ENCODE measurements at places on chromosomes 6 and 20.

DNA sequence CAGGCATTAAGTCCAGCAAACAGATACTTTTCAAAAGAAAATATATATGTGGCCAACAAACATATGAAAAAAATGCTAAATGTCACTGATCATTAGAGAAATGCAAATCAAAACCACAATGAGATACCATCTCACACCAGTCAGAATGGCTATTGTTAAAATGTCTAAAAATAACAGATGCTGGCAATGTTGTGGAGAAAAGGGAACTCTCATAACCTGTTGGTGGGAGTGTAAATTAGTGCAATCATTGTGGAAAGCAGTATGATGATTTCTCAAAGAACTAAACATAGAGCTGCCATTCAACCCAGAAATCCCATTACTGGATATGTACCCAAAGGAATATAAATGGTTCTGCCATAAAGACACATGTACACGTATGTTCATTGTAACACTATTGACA is 20.6 kb downstream of the KCNQ5 start:
- no peak for DNase-seq

DNA sequence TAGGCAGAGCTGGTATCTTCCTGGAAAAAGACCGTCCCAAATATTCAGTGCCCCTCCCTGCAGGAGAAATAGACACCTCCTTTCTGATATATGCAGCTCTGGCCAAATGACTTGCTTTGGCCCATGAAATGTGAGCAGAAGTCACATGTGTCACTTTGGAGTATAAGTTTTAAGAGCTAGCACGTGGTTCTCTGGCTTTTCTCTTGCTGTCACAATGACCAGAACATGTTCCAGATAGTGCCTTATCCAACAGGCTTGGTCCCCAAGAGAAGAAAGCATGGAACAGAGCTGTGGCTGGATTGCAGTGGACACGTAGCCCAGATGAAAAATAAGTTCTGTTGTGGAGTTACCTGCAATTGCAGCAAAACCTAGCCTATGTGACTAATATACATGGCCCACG is 40.4 kb downstream of the UNC5CL start:
- DNase-seq, result no peak

DNA sequence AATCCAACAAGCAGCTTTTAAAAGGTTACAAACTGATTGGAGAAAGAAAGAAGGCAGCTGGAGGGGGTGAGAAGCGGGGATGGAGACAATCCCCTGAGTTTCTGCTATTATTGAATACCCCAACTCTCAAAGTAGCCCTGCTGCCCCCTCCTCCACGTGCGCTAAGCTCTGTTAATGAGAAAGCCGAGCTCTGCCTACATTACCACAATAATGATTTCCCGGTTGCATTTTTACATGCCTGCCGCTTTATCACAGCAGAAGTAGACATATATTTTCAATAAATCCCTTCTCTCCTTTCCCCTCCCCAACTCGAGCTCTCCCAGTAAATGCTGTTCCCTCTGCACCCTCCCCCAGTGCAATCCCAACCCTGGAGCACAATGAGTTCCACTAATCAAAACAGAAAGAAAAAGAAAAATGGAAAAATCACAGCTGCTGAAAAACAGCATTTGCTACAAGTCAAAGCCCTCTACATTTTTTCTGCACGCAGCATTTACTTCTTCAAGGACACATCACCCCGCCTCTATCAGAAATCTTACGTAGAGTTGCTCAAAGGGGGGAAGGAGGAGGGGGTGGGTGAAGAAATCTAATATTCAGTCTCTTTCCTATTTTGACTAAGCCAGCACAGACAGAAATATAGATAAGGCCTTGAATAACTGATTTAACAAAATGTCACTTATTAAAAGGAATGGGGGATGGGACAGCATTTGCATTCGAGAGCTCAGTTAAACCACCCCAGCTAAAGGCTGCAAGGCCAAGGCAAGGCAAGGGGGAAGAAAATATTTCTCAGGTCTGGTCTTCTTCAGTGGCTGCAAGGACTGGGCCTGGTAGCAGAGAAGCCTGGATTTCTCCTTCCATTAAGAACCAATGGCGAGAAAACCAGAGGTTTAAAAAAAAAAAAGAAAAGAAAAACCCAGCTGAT is 10.7 kb downstream of the TRERF1 start:
- no peak for DNase-seq

DNA sequence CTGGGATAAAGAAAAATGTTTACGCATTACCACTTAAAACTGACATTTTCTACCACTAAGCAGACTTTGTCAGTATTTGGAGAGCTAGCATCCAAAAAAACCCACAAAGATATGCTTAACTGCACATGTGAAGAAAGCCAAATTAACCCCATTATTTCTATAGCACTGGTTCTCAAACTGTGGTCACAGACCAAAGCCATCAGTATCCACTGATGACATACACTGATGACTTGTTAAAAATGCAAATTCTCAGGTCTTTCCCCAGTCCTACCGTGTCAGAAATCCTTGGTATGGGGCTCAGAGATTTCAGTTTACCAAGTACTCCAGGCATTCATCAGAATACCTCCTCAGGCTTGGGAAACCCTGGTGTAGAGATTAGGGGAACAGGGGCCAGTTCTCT is 230.2 kb downstream of the PTPRK start:
- no peak for DNase-seq

DNA sequence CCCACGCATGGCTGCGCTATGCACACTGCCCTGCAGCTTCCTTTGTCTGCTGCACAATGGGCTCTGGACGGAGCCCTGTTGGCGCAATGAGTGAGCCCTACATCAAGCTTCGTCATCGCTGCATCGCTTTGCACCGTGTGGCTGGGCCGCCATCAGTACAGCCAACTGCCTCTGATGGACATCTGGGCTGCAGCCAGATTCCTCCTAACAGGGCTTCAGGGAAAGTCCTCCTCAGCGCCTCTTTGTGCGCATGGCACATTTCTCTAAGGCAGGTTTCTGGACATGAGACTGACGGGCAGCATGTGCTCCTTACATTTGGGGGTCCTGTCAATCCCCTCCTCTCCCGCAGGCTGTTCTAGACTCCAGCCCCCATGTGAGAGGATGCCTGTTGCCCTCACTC is 29.7 kb upstream of the ANGPT4 start:
- DNase-seq, result no peak

DNA sequence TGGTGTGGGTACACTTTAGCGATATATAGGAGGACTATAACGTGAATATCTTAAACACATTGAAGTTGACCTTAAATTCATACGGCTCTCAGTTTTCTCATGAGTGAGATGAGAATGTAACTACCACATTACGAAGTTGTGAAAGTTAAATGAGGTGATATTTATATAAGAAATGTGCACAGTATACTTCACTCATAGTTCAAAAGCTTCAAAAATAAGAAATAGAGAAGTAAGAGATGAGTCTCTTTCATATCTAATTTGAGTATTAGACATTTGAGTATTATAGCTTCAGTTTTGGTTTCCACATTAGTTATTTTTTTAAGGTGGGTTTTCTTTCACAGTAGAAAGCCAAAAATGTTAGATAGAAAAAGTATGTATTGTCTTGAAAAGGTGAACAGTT is 183.3 kb downstream of the NKAIN2 start:
- DNase-seq, result no peak

DNA sequence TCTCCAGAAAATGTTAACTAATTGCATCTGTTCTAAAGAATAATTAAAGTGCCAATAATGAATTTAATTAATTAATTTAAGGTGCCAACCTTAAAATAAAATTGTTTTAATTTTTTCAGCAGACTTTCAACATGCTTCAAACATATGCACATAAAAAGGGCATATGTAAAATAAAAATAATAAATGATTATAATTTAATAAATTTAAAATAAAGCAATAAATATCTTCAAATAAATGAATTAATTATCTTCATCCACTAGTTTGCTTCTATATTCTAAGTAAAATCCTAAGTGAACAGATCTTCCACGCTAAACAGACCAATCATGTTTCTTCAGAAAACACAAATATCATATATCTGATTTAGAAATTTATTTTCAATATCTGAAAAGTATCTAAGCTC is 119.2 kb downstream of the HIVEP2 start:
- DNase-seq, result no peak

- no peak for DNase-seq
Observed at GRCh38 chr6:154285826-154286225, 70.8 kb downstream of the IPCEF1 start.

DNA sequence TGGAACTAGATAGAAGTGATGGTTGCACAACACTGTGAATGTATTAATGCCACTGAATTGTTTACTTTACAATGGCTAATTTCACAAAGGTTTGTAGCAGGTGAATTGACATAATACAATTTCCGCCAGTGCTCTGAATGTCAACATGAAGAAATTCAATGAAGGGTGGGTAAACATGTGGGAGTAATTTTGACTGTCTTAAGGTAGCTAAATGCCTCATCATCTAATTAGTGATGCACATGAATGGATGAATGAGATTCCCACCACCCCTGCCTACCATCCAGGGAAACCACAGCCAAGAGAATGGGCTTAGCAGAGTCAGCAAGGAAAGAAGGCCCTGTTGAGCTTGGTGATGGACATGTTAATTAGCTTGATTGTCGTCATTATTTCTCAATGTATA is 275.3 kb downstream of the ALDH8A1 start:
- DNase-seq, result no peak

DNA sequence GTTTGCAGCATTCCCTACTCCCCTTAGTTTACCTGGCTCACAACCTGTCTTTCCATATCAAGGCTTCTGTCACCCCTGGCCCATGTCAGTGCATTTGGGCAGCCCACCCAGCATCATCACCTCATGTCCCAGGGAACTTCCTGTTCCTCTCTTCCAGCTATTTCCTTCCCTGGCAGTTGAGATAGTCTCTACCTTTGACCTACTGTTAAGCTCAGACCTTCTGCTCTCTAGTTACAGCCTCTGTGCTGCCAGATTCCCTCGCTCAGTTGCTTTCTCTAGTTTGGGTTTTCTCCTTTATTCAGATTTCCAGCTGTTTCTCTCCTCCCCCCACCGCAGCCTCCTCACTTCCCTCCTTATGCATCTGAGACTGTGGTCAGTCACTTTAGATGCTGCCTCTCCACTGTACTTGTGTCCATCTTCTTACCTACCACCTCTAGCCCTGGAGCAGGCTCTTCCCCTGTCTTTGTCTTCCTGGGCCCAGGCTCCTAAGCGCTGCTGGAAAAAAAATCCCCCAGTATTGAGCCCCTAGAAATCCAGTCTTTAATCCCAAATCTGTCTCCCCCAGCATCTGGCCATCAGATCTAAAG is 16.3 kb downstream of the PTPN1 start:
- no peak for DNase-seq

GRCh38 chr6:122663981-122664380 is 53.8 kb downstream of the PKIB start:
- DNase-seq, result no peak

Data from stimulated activated CD4-positive, alpha-beta T cell treated with anti-CD3 and anti-CD28 coated beads, Interleukin-1b, Interleukin-23, amount 100 ng/mL, for 1 hour (primary cell).